ENCODE measurements at places on chromosomes 5 and 9.

DNA sequence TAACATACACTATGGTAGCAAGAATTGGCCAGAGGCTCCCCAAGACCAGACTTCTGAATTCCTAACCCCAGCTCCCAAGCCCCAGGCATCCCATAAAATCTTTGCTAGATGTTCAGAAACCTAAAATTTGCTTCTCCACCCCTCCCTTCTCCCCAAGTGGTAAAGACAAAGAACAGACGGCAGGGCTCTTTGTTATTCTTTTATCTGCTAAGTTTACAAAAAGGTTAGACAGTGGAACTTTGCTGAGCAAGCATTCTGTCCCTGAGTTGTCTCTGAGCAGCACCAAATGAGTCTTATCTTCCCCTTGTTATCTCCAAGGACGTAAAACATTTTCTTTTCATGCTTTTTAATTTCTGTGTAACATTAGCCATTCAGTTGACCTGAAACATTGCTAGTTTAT lies 30.2 kb downstream of the TJP2 start:
- no peak for DNase-seq

DNA sequence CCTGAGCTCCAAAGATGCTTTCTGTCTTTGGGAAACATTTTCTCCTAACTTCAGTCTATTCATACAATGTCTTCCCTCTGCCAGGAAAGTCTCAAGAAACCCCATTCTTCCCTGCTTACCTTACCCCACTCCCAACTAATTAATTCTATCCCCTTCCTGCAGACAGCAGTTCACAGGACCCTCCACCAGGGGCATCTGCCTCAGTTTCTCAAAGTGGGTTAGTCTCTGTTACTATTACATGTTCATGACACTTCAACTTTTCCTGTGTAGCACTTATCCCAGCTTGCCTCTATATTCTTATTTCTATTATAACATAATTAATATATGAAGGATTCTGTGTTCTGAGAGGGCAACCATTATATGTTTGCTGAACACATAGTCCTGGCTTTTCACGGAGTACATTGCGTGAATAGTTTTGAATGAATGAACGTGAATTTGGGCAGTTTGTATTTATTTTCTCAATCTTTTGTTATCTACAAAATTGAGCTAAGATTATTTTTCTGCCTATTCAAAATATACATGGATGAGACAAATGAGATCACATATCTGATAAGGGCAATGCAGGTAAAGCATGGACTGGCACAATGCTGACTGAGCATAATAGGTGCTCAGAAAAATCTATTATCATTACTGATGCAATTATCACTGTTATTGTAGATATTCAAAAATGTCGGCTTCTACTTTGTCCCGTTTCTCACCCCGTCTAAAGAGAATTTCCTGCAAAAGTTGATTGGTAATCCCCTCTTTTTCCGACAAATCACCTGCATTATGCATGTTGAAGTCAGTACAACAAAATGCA lies 341.1 kb downstream of the BRINP1 start:
- no peak for DNase-seq

DNA sequence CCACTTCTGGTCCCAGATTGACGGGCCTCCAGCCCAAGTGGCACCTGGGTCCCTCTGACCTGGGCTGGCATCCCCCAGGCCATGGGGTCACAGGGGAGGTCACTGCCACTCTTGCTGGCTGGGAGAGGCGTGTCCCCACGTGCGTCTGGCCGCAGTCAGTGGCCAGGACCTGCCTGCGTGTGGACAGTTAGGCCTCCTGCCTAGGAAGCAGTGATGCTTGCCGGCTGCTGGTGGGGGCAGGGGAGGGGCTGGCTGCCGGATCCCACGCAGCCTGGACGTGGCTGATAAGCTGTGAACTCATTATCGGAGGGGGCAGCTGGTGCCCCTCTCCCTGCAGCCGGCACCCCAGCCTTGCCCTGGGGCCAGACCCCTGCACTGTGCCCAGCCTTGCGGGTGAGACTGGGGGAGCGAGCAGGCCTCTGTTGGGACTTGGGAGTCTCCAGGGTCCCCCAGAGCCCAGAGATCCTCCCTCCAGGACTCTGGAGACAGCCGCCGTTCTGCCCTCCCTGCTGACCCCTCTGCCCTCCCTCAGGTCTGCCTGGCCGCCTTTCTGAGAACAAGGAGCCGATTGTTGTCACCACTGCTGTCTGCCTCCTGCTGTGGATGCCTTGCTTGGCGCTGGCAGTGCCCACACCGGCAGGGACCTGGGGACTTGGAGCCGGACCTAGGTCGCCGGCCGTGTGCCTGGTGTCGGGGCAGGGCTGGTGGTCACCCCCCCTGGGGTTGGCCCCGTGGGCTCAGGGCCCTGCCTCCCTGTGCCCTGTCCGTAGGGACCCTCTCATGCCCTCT lies 12.3 kb downstream of the RXRA start:
- no peak for DNase-seq

- no peak for DNase-seq
Measured at GRCh38 chr5:142527664-142528295, 158.1 kb downstream of the FGF1 start.

- DNase-seq, result peak; percentile 75
Measured at GRCh38 chr9:99118782-99119466, 14.0 kb downstream of the TGFBR1 start.

DNA sequence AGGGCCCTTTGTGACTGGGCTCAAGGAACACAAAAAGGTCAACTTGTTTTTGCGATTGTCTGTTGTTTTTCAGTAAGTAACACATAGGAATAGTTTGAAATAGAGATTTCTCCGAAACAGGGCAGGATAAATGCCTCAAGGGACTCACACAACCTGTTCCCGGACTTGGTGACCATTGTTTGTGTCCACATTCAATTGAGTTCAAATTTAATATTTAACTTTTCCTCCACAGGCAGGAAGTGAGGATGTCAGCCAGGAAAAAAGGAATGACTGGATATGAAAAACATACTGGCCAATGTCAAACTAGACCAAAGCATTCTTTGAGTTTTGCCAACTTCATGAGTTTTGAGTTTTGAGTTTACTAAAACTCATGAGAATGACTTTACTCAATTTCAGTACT lies 72.7 kb downstream of the SPATA31C2 start:
- DNase-seq, result no peak

DNA sequence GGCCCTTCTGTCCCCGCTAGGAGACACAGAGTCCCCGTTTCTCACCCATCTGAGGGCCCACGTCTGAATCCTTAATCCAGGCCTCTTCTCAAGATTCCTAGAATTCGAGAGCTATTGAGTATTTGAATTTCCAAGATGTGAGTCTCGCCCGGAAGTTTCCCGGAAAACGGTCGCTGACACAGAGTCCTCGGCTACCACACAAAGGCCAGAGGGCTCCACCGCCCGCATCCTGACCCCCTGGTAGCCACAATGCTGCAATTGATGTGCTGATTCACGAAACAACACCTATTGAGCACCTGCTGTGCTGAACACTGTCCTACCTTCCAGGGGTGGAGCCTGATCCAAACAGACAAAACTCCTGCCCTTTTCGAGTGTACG lies 670 bp upstream of the FBP1 start:
- DNase-seq, result no peak

GRCh38 chr5:116386633-116387032 lies 188.0 kb downstream of the SEMA6A start:
- DNase-seq, result no peak

- DNase-seq, result no peak
Measured at GRCh38 chr9:120777229-120777628, 16.0 kb downstream of the FBXW2 start.

GRCh38 chr9:69035438-69036308 lies at the start of gene FXN:
Gene FXN, plus strand, starts transcription at chr9:69035752. Its CDS starts 31 bp downstream, at chr9:69035783.
- DNase-seq, result peak; percentile 89

DNA sequence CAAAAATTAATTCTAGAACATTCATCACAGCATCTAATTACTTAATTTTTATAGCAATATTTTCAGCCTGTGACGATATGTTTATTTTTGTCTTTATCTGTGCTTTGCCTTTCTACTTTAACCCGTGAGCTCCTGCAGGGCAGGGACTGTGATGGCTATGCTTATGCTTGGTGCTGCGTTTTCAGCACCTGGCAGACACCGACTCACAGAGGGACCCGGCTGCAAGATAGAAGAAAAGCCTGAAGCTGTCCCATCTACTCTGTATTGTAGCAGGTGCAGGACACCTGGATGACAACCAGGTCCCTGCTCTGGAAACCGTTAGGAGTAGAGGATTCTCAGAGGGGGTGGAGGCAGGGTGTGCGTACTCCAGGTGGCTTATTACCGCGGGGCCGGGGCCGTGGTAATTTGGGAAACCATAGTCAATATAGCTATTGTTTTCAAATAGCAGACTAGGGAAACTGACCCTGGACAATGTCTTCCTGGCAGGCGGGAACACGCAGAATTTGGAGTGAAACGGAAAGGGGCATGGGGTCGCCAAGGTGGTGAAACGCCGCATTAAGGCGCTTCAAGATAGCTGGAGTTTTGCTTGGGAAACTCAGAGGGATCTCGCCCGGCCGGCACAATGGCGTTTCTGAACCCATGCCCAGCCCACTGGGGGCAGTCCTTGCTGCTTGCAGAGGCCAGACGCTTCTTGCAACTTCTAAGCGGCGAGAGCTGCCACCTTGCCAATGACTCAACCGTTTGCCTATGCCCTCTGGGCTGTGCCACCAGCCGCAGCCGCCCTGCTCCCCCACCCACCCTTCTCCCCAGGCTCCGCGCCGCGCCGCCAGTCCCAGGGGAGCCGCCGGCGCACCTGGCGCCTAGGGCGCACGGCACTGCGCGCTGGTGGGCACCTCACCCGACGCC lies 140.1 kb upstream of the PALM2AKAP2 start:
- DNase-seq, result no peak

GRCh38 chr5:126869005-126869451 lies 92.1 kb downstream of the LMNB1 start:
- peak; percentile 42 for DNase-seq

GRCh38 chr9:27766073-27766835 lies 193.0 kb upstream of the C9orf72 start:
- DNase-seq, result no peak
